ENCODE measurements at places on chromosomes 2 and 18.

DNA sequence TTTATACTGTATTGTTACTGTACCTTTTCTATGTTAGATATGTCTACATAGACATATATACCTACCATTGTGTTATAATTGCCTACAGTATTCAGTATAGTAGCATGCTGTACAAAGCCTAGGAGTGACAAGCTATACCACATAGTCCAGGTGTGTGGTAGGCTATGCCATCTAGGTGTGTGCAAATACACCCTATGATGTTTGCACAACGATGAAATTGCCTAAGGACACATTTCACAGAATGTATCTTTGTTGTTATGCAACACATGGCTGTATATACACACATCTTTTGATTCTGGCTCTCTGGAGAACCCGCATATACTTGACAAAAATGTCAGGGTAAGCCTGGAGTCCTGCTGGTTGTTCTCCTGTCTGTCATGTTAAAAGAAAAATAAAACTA is 85.1 kb downstream of the BCL2L11 start:
- DNase-seq = no peak

DNA sequence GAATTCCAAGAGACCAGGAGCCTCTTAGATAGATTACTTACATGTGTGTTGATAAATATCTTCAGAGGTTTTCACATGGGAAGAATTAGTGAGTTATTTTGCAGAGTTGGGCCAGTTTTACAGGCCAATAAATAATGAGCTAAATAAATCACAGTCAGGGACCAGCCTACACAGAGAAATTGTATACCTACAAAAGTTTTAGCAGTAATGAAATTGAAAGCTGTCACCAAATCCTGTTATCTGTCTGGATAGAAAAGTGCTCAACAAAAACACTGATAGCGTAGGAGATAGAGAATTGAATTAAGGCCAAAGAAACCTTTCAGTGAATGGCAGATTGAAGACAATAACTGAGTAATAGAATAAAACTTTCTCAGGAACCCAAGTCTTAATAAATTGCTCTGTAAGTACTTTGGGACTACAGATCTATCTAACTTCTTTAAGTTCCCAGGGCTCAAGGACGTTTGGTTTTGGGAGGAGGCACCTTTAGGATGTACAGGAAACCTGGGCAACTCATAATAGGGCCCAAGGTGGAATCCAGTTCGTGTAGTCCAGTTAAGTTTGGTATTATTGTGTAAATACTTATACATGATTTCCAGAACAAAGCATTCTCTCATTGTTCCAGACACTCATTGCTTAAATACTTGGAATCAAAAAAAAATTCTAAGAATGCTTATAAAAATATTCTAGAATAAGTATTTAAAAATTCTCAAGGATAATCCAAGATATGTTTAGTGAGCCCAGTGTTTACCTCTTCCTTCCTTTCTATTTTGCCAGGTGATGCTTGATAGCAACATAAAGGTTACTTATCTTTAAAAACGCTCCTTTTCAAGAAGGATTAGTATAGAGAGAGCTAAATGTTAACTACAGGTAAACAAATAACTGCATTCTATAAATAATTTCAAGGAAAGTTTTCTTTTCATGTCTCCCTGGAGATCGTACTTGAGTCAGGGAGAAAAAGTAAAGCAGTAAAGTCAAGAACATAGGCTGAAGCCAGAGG is 134.5 kb downstream of the NCKAP5 start:
- no peak for DNase-seq

- no peak for DNase-seq
These were observed 56.6 kb downstream of the ACOXL start for GRCh38 chr2:110788976-110789375.

DNA sequence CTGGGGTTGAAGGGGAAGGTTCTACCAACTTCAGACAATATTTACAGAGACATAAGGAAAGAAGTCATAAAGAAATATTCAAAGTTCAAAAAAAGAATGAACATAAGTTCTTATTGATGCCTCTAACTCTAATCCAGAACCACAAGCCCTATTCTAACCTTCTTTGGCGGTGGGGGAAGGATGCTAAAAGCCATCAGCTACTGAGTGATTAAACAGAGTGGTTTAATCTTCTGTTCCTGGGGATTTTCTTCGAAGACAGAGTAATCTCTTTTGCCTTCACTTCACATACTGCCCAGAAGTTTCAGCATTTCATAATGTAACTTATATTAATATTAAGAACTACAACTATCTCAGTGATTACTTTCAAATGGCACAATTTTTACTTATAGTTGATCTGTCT is 51.2 kb upstream of the TXNDC2 start:
- no peak for DNase-seq

DNA sequence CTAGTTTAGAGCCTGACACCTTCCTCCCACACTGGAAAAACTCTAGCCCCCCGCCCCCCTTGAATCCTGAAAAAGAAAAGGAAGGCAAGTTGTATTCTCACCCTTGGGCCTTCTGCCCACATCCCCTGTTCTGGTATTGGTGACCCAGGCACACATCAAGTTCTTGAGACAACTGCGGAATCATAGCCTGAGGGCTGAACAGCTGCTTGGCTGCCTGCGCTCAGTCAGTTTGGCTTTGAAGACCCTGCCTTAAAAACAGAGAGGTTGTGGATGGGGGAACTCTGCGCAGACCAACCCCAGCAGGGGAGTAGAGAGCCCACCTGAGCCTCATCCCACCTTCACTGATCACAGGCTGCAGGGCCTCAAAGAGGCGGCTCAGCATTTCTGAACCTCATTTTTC is 229.2 kb downstream of the ANAPC1 start:
- no peak for DNase-seq

DNA sequence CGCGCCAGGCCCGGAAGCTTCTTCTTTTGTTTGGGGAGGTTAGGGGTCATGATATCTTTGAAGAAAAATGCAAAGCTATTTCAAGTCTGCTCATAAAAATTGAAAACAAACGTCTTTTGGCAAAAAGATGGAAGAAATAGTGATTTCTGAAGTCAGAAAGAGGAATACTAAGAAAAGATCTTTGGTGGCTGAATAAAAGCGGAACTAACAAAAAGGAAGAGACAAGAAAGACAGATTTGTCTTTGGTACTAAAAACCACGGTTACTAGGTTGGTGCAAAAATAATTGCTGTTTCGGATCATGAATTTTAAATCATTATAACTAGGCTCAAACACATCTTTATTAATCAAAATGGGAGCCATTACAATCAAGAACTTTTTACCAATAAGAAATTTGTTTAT is 164.6 kb upstream of the TRIB2 start:
- DNase-seq = no peak

GRCh38 chr2:231660860-231661259 is 47.5 kb upstream of the PTMA start:
- no peak for DNase-seq

DNA sequence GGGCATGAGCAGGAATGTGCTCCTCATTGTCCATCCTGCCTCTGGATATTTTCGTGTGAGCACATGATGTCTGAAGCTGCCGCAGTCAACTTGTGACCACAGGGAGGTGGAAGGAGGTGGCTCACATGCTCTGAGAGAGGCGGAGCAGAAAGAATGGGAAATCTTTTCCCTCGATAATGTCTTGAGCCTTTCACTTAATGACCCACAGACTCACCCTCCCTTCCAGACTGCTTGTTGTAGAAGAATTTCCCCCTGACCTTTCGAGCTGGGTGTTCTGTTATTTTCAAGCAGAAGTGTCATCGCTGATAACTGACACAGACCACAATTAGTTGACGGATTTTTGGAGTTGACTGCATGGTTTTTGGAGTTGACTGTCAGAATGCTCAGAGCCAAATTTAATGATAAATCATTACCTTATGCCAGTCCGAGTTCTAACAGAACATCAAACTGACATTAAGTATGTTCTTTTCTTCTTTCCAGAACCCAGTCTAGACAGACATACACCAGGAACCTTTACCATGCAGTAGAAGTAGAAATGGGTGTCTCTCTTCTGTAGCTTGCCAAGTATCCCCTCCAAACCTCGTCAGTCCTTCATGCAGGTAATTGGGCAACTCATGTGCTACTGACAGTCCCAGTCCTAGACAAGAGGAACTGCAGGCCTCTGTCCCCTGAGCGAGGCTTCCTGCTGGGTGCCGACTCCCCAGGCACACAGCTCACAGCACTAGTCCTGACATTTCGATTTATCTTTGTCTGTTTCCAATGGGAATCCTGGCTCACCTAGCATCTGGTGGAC is 29.4 kb upstream of the RTTN start:
- no peak for DNase-seq

- no peak for DNase-seq
These were observed 15.3 kb upstream of the IL36G start for GRCh38 chr2:112962308-112963175.

GRCh38 chr2:207423886-207424285 is 105.9 kb upstream of the CREB1 start:
- no peak for DNase-seq

DNA sequence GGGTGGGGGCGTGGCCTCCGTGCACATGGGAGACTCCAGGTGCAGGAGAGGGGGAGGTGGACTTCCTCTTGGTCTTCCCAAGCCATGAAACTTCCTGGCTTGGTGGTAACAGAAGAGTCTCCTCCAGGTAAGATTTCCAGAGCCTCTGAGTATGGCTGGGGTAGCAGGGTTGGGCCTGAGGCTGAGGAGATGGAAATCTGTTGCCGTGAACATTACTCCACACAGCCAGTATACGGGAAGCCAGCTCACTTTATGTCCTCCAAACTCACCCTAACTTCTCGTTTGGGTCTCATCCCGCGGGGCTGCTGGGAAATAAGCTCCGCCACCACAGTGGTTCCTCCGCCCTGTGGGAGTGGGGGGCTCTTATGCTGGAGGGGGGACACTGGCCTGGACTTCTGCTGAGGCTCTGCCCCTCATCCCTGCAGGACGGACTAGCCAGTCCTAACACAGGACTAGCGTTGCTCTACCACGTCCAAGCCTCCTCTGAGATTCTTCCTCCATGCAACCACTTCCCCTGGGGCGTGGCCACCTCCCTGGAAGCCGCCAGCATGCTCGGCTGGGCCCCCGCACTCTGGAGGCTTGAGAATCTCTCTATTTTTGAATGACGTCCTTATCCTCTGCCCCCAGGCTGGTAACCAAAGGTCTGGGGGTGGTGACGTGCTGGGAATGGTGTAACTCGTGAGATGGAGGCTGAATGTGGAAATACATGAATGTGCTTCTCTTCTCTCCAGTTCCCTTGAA is 777 bp upstream of the RAB17 start:
- DNase-seq = no peak

- DNase-seq = no peak
These were observed 142.2 kb downstream of the SP3 start for GRCh38 chr2:173822889-173823542.

GRCh38 chr2:239151201-239152131 is 249.4 kb downstream of the HDAC4 start:
- DNase-seq = no peak

DNA sequence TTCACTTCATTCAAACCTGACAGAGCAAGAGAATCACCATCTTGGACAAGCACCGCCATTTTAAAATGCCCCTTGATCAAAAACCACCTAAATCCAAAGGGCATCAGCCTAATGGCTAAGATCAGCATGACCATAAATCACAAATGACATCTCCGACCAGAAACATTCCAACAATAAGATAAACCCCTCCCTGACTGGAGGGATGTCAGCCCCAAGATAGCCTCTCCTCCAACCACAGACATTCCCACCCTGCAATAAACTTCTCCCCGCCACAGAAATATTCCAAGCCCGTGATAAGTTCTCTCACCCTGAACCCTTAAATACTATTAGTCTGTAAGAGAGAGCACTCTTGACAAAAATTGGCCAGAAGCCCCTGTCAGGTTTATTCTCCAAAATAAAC is 21.6 kb upstream of the LYPD1 start:
- DNase-seq = no peak

GRCh38 chr2:58562276-58562675 is 321.2 kb upstream of the FANCL start:
- no peak for DNase-seq

DNA sequence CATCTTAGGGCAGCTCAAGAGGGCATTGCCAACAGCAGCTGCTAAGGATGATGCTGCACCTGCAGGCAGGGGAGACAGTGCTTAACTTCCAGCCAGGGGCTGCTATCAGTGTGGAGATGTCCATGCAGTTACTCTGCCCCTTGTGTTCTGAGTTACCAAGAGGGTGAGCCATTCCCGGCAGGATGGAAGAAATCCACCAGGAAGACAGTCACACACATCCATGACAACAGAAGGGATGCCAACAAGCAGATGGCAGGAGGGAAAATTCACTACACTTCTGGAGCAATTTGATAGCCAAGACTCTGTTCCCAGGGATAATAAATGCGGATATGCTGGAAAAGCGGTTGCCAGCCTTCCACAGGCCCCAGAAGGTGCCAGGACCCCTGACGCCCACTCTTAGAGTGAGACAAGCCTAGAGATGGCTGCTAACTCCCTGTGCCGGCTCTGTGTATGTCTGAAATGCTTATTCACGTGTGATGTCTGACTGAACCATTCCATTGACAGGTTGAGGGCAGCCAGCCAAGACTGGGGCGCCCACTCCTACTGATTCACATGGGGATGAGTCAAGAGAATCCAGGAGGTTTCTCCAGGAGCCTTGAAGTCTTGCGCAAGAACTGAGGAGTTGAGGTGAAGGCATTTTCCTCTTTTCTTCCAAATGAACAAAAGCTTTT is 24.5 kb downstream of the LOXHD1 start:
- no peak for DNase-seq

GRCh38 chr2:122982936-122983335 is 1042.2 kb upstream of the CNTNAP5 start:
- no peak for DNase-seq

DNA sequence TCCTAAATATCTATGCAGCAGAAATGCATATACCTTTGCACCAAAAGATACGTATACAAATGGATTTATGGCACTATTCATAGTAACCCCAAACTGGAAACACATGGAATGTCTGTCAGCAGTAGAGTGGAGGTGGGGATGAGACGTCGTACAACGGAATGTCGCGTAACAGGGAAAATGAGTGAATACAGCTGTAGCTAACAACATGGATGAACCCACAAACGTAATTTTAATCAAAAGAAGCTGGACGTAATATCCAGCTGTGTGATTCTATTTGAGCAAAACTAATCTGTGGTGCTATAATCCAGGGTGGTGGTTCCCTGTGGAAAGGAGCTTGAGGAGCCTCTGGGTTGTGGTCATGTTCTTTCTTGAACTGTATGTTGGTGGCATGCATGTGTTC is 89.9 kb downstream of the MTA3 start:
- DNase-seq = no peak

- no peak for DNase-seq
These were observed 751.3 kb downstream of the SOCS6 start for GRCh38 chr18:71040161-71040560.

DNA sequence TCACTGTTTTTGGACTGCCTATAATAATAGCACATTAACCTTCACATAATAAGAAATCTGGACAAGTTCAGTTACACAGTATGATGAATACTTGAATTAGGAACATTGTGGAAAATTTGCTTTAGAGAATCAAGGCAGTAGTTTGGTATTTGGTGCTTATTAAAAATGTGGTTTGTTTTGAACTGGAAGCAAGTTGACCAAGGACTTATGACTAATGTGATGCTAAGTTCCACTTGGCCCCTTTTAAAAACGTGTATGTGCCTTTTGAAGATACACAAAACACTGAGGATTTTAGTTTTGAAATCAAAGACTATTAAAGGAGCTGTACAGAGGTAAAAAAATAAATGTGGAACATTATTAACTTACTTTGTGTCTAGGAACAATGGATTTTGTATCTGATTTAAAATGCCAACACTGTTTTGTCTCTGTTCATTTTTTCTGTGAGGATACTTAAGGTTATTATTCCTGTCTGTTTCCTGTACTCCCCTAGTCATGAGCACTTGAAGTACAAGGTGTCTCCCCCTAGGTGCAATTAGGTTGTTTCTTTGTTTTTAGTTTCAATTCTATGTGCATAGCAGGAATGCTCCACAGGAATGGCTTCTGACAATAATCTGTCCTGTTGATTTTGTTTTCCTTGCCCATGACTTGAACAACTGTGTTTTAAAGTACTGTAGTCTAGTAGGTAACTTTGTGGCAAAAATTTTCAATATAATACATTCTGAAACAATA is 49.6 kb upstream of the PTH2R start:
- no peak for DNase-seq
